MG63 (cell line): ENCODE measurements at places on chromosomes 6 and 20.

DNA sequence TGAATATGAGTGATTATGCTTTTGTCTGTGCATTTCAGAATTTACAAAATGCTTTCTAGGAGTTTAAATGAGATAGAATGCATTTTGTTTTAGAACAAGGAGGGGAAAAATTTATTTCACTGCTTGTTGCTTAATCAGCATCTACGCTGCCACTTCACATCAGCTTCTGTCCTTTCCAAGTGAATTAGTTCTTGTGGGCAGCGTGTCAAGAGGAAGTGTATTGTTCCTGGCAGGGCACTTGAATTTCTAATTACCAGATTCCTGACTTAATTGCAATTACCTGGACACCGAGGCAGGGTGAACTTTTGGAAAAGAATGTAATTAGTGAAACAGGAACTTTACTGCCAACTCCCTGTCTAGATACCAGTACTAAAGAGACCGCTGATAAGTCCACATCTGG is 263.5 kb downstream of the TMEM242 start:
- DNase-seq, result no peak

DNA sequence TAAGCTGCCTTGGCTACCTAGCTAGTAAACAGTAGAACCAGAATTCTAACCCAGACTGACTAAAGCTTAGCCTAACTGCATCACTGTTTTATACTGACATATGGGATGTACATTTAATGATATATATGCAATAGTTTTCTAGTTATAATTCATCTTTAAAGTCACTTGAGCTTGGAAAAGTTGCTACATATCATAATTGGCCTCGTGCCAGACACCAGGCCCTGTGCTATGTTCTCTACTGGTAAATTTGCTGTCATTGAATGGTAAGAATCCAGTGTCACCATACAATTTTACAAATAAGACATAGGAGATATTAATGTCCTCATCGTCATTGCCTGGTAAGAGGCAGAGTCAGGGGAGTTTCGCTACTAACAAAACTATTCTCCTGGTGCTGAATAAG is 396.8 kb downstream of the CDKAL1 start:
- DNase-seq, result no peak

- no peak for DNase-seq
These were observed 8.2 kb downstream of the NPEPL1 start for GRCh38 chr20:58700823-58701222.

GRCh38 chr6:103675807-103676406 is 1183.8 kb downstream of the HACE1 start:
- DNase-seq, result peak; percentile 4

DNA sequence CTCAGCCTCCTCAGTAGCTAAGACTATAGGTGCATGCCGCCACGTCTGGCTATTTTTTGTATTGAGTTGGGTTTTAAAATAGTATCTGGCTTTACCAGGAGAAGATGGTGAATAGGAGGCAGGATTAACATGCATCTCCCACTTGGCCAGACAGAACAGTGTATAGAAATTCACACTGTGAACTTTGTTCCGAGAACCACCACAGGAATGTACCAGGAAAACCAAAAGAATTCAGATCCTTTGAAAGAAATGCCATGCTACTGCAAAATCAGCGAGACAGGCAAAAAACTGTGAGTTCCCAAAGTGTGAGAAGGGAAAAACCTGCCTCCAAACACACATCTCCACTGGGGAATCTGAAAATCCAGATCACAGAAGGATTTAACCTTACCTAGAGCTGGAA is 327.6 kb downstream of the NKAIN2 start:
- no peak for DNase-seq

- DNase-seq, result no peak
These were observed 129.8 kb downstream of the TPBG start for GRCh38 chr6:82493467-82493866.

DNA sequence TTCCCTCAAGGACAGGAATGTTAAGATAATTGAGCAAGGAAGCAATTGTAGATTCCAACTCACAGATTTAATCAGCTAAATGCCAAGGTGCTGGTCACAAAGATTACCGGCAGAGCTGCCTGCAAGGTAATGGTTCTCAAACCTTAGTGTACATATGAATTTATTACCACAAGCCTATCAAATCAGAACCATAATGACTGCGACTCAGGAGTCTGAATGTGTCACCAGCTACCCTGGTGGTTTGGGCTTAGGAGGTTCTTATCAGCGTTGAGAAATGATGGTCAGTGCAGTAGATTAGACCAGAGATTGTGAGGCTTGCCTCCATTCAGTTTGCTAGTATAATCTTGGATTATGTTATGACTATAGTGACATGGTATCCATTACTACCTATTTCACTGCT is 78.9 kb downstream of the MTFR2 start:
- DNase-seq, result no peak

DNA sequence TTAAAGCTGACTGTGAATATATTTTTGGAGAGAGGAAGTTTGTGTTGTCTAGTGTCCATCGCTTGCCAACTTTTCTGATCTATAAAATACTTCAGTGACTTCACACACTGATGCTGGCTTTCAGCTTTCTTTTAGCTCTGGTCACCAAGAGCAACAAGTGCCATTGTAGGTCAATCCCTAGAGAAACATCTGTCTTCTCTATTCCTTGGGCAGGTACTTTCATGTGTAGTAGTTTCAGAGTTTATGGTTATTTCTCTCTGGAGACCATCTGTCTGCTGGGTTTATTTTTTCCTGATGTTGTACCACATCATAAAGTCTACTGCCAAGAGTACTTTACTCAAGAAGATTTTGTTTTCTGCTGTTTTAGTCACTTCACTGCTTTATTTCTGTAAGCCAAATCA is 249.9 kb downstream of the KHDC1L start:
- no peak for DNase-seq
